Activated CD4-positive, alpha-beta T cell treated with anti-CD3 and anti-CD28 coated beads, Interleukin-2, amount 50 U/mL, for 4 hours (primary cell): ENCODE measurements at places on chromosomes 3 and 15.

DNA sequence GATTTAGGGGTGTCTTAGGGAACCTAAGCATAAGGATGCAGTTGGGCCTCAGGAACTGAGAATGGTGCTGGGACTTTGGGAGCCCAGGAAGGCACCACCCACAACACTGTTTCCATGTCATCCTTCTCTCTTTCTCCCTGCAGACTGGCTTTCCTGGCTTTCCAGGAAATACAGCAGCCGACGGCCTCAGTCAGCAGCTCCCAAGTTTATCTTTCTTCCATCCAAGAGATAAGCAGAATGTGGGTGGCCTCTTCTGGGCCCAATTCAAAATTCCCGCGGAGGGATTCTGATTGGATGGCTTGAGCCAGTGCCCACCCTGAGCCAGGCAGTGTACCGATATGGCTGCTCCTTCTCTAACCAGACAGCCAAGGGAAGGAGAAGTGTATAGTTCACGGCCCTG, 4.5 kb upstream of the CLN6 start:
- no peak for DNase-seq

GRCh38 chr15:70531576-70531975, 231.8 kb downstream of the UACA start:
- no peak for DNase-seq

- no peak for DNase-seq
Observed at GRCh38 chr15:91471468-91471867, 371.4 kb downstream of the SV2B start.

- DNase-seq, result no peak
Observed at GRCh38 chr3:182357928-182358327, 435.4 kb upstream of the ATP11B start.

- DNase-seq, result no peak
Observed at GRCh38 chr15:85710340-85710842, 84.3 kb downstream of the KLHL25 start.

- no peak for DNase-seq
Observed at GRCh38 chr3:37859908-37860199, 1.8 kb upstream of the CTDSPL start.

DNA sequence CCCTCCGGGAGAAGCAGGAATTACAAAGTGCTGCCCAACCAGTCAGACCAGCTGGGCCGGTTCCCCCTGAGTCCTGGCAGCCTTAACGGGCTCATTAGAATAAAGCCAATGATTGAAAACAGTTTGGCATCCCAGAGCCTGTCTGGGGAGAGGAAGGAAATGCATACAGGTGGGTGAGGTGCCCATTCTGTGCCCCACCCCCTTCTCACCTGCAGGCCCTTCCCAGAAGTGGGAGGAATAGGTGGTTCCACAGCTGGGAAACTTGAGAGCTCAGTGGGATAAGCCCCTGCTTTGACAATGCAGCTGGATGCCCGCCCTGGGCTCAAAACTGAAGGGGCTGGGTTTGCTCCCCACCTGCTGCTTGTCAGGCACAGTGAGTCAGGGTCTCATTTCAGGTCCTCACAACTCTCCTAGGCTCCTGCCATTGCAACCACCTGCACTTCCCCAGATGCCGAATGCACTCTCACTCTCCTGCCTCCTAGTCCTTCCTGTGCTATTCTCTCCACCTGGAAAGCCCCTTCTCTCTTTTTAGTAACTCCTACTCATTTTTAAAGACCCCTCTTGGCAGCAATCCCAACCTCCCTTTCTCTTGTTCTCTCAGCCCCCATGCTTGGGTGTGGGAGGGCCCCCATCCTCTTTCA, 5.5 kb upstream of the BUB1B start:
- DNase-seq, result no peak

DNA sequence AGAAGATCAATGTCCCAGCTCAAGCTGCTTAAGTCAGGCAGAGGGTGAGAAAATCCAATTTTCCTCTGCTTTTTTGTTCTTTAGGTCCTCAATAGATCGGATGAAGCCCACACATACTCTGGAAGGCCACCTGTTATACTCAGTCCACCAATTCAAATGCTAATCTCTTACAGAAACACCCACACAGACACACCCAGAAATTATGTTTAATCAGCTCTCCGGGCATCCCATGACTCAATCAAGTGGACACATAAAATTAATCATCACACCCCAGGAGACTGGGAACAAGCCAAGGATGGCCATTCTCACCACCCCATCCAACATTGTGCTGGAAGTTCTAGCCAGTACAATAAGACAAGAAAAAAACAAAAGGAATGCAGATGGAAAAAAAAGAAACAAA, 67.8 kb upstream of the SLC24A5 start:
- no peak for DNase-seq

DNA sequence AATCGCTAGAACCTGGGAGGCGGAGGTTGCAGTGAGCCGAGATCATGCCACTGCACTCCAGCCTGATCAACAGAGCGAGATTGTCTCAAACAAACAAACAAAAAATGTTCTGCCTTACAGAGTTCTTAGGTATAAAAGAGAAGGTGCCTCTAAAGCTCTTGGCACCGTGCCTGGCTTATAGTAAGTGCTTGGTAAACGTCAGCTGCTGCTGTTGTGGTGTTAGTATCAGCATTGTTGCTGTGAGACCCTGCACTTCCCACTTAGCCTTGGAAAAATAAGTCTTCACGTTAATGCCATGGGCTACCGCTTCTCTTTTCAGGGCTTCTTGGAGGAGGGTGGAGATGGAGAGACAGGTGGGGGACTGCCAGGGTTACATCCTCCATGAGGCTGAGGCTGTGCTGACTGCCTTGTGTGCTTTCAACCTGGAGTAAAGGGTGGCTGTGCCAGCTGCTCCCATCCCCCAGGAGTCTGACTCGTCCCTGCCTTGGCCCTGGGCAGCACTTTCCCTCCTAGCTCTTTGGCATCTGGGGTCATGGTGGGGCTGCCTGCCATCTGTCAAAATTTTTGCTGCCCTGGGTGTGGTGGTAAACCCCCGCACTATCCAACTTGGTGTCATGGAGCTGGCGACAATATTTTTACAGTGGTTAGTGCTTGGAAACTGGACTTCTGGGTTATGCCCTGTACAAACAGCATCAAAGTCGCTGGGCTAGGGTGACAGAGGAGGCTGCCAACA, 17.8 kb downstream of the FLNB start:
- DNase-seq, result no peak

DNA sequence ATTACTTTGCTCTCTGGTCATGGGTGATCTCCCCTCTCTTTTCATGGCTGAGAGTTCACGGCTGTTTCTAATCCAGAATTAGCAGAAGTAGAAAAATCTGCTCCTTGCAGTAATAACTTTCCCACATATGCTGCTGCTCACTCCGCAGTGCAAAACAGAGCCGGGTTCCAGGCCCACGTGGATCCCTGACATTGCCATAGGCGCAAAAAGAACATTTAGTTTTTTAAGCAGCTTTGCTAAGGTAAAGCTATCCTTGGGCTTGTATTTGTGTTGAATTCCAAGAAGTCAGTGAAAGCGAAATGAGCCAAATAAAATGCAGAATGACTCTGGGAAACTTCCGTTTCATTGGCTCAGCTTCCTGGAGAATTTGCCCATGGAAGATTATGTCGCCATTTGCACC, 633.7 kb upstream of the SUCLG2 start:
- DNase-seq, result no peak

GRCh38 chr15:71465131-71465955, 345.0 kb upstream of the NR2E3 start:
- DNase-seq, result no peak

- DNase-seq, result no peak
Observed at GRCh38 chr3:196949285-196949619, 6.9 kb upstream of the NCBP2 start.

DNA sequence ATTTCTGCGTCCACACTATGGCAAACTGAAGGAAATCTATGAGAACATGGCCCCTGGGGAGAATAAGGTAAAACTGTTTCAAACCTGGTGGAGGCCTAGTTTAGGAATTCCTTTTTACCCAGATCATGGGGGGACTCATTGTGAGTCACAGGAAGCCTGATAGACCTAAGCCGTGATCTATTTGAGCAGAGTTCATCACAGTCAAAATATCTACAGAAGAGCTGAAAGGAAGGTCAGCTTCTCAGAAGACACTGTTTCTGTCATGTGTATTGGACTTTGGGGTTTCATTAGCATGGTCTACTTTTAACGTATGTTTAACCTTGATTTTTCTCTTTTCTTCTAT, 1.3 kb downstream of the PSMD2 start:
- DNase-seq, result no peak

DNA sequence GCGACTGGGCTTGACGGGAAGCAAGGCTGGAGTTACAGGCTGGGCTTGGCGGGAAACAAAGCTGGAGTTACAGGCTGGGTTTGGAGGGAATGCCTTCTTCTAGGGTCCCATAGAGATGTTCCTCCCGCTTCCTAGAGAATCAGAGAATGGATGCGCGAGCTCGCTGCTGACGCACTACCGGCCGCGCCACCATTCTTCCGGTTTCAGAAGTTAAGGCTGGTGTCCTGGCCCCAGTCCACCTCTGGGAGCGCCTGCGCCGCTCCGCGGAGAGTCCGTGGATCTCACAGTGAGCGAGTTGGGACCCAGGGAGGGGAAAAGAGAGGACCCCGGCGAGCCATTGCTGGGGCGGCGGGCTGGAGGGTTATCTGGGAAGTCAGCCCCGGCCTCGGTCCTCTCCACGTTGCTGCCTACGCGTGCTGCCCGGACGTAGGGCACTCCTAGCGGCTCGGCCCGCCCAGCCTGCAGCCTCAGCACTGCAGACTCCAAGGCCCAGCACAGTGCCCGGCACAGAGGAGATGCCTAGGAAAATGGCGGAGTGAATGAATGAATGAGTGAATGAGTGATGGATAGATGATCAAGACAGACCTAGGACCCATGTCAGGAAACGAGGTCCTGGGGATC, at the start of gene ZNF502:
Gene ZNF502, plus strand, starts transcription at position 206 of the 621 bp plus-strand sequence. CDS start 7,602 bp downstream, outside the sequence.
- DNase-seq, result peak; percentile 16

DNA sequence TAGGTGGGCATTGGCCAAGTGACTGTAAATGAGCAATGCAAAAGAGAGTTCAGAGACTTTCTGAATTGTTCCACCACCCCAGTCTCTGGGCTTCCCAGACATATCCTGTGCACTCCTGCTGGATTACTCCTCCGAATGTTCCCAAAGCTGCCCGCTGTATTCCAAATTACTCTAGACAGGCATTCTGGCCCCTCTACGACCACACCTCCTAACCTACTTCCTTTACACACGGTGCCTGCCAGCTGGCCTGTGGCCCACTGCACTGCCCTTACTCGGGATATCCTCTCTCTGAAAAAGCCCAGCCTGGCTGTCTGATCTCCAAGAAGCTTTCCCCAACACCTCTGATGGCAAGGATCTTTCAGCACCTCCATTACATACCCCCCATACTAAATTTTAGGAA, 66.6 kb downstream of the DUT start:
- DNase-seq, result no peak

DNA sequence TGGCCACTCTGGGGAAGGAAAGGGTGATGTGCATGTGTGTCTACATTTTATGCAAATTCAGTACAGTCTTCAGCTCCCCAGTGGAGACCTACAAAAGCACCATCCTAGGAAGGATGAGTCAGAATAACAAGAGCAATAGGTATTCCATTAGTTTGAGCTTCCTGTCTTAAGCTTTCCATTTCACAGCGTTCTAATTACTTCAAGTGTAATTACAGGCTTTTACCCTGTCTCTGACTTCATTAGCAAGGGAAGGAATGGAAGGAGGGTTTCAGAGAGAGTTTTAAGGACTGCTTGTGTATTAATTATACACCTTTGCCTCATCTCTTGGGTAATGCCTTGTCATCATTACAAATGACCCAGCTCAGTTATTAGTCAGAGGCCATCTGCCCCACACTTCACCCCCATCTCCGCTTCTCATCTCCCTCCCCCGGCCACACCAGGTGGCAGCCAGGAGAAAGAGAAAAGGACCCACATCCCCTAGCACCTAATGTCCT, 202.8 kb upstream of the MRPL3 start:
- DNase-seq, result no peak

DNA sequence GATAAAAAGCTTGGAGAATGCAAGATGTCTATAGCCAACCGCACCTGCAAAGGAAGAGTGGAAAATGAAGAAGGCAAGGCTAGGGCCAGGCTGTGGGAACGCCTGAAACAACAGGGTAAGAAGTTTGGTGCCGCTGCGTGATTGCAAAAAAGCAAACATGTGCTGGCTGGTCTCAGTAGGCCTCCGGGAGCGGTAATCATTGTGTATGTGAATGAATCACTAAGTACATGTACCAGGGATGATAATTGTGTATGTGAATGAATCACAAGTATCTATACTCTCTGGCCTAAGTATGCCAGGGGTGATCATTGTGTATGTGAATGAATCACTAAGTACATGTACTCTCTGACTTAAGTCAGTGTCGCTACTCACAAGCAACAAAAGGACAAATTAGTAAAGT, 40.3 kb upstream of the PARL start:
- DNase-seq, result no peak

DNA sequence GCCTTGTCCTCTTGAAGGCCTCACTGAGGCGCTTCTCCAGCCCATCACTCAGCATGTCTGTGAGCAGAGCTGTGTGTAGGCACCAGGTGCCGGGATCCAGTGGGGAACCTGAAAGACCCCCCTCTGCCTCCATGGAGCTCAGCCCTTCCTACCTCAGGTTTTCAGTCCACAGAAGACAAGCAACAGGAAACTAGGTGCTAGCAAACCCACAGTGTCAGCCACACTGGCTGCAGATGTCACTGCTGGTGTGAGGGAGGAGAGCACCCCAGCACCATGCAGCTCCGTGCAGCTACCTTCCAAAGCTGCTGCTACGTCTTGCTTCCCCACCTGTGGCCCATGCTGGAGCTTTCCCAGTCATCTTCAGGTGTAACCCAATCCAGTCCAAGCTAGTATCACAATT, 17.9 kb downstream of the PSTPIP1 start:
- DNase-seq, result no peak

DNA sequence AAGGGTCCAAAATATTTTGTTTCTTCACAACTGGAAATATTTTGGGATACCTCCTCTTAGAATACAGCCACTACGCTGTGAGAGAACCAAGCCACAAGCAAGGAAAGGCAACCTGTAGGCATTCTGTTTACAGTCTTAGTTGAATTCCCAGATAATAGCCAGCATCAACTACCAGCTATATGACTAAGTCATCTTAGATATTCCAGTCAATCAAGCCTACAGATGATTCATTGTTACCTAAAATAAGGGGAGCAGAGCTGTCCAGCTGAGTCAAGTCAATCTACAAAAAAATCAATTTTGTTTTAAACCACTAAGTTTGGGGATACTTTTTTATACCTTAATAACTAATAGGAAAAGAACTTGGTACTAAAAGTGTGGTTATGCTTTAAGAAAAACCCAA, 526.4 kb upstream of the DPPA4 start:
- no peak for DNase-seq

DNA sequence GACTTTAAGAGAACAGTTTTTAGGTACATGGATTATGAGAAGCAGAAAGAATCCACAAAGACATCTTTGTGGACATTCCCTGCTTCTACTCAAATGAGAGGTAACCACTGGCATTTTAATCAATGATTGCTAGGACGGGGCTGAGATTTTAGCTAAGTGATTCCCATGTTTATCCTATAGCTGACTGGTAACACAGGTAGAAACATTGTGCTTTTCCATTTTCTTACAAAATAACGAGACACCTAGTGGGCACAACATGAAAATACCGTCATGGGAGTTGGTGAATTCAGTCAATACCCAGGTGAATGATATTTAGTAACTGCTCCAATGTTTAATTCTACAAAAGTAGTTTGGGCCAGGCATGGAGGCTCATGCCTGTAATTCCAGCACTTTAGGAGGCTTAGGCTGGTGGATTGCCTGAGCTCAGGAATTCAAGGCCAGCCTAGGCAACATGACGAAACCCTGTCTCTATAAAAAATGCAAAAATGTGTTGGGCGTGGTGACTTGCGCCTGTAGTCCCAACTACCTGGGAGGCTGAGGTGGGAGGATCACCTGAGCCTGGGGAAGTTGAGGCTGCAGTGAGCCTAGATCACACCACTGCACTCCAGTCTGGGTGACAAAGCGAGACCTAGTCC, 37.2 kb upstream of the DENND4A start:
- no peak for DNase-seq

- no peak for DNase-seq
Observed at GRCh38 chr3:5057272-5057671, 64.8 kb upstream of the ARL8B start.
